ENCODE measurements at places on chromosomes 2 and 18. TPM values are rescaled to one million over a fixed set of nuclear protein-coding genes. Genes with fewer than 3 reads are reported as not detected.
A peak's percentile ranks its signal among the peaks of the same experiment; 100 is the strongest.

Gene QPCT
- not detected for total RNA-seq

GRCh38 chr18:49412679-49413078 is 47.8 kb downstream of the DYM start:
- no peak for DNase-seq

GRCh38 chr2:109712746-109713145 is 81.4 kb upstream of the RGPD5 start:
- no peak for DNase-seq

DNA sequence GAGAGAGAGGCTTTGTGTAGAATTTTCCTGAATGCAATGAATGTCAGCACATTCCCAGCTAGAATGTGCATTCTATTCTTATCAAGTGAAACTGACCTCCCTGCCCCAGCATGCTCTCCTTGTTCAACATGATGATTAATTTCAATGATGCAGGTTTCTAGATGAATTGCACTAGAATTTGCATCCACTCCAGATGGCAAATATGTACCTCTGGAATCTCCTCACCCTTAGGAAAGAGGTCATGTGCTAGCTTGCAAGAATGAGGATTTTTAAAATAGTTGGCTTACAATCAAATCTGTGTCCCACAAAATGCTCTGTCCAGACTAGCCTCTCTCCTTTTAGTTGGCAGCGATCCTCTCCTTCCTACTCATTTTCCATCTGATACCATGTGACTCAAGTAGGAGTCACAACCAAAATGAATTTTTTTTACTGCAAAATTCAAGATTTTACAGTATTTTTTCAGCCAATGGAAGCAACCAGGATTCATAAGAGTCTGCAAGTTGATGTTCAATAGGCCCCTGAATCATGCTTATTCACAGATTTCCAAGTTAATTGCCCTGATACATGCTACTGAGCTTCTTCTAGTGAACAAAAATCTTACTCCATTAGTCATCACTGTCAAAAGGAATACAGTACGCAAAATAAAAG is 21.0 kb upstream of the STAT4 start:
- DNase-seq = no peak

GRCh38 chr2:157785200-157785599 is 90.9 kb downstream of the ACVR1 start:
- DNase-seq = no peak

DNA sequence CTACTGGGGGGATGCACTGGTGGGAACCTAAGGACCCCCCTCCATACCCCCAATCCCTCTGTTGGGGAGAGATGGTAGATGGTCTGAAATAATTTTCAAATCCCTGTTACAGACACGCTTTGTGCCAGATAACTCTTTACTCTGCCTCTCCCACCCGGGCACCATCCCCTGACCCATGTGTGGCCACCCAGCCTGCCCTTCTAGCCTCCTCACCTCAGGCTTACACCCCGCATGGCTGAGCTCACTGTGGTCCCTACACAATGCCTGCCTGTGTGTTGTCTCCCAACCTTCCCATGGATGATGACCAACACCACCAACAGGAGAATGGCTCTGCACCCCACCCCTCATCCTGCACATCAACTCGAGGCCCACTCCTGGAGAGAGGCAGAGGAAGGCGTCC is 15.0 kb downstream of the SPEG start:
- DNase-seq = no peak

- DNase-seq = peak; percentile 50
These were observed 601.6 kb downstream of the CPS1 start for GRCh38 chr2:211157856-211158463.

Measured in T-cell (primary cell).